ENCODE measurements at places on chromosomes 1 and 21. TPM values are rescaled to one million over a fixed set of nuclear protein-coding genes. Genes with fewer than 3 reads are reported as not detected.

Gene ELAVL4
- total RNA-seq: not detected

Gene CD53
- total RNA-seq: 11.6 TPM

Gene MCOLN3
- 3.0 TPM for total RNA-seq

Gene OR10Z1
- total RNA-seq: not detected

Gene CD1E
- not detected for total RNA-seq

Gene PHLDA3
- total RNA-seq: 20.1 TPM

Gene FCRL6
- total RNA-seq: not detected

Gene SEMA6C
- 2.7 TPM for total RNA-seq

Gene TESK2
- total RNA-seq: 4.8 TPM

DNA sequence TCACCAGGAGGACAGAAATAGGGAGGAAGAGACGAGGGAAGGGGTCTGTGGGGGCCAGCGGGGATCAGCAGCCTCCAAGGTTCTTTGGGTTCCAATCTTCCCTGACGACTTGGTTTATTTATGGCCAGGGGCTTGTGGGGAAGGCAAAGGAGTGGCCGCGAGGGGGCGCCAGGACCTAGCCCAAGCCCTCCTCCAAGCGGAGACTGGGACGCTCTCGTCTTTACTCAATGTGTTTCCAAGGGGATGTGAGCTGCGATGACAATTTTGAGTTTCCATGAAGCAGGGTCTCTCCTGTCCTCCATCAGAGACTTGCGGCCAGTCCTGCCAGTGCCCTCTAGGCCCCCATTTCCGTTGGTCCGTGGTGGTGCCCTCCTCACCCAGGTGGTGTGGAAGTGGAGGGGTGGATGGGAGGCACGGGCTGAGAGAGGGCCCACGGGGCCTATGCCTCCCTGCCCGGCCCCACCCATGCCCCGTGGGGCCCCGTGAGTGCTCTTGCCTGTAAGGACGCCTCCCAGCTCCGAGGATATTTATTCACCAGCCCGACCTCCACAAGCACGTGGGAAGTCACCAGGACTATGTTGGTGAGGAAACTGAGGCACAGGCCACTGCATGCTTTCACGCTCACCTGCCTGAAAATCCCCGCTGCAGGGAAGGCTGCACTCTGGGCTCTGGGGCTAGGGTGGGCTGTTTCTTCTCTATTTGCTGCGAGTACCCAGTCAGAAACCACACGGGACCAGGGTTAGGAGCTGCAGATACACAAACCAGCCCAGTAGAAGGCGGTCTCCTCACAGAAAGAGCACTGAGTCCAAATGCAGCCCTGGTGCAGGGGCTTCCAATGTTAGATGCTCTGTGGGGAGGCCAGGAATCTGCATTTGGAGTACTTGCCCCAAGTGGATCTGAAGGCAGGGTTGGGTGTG is 26.5 kb downstream of the DMRTB1 start:
- peak; percentile 83 for DNase-seq
- no peaks in the 10 kb centered on the region for H3K27me3 ChIP-seq
- H3K4me1 ChIP-seq: no peaks in the 10 kb centered on the region
- no peak overlapping the region for H3K27ac ChIP-seq
- H3K36me3 ChIP-seq: no peaks in the 10 kb centered on the region
- no peak overlapping the region for H3K4me3 ChIP-seq

GRCh38 chr21:37455504-37455911 is 88.9 kb downstream of the DYRK1A start:
- H3K4me1 ChIP-seq: peaks cover 61% of the 10 kb centered on the region
- no peak overlapping the region for H3K27ac ChIP-seq
- no peak overlapping the region for H3K4me3 ChIP-seq
- DNase-seq: no peak
- H3K27me3 ChIP-seq: no peaks in the 10 kb centered on the region

- DNase-seq: no peak
- H3K27me3 ChIP-seq: no peaks in the 10 kb centered on the region
- no peak overlapping the region for H3K4me3 ChIP-seq
- H3K27ac ChIP-seq: no peak overlapping the region
- no peaks in the 10 kb centered on the region for H3K36me3 ChIP-seq
These were observed 30.5 kb downstream of the KCNC4 start for GRCh38 chr1:110240476-110241210.

GRCh38 chr1:11831945-11832725 is 15.4 kb downstream of the NPPA start:
- H3K27me3 ChIP-seq: no peaks in the 10 kb centered on the region
- no peak overlapping the region for H3K27ac ChIP-seq
- H3K4me1 ChIP-seq: no peaks in the 10 kb centered on the region
- no peak for DNase-seq
- H3K4me3 ChIP-seq: no peak overlapping the region
- peaks cover 55% of the 10 kb centered on the region for H3K36me3 ChIP-seq

- H3K36me3 ChIP-seq: no peaks in the 10 kb centered on the region
- H3K4me1 ChIP-seq: no peaks in the 10 kb centered on the region
- H3K27ac ChIP-seq: no peak overlapping the region
- H3K4me3 ChIP-seq: no peak overlapping the region
These were observed 219.3 kb upstream of the GREM2 start for GRCh38 chr1:240831191-240831631.

- H3K4me1 ChIP-seq: peaks cover 10% of the 10 kb centered on the region
- H3K36me3 ChIP-seq: no peaks in the 10 kb centered on the region
- no peaks in the 10 kb centered on the region for H3K27me3 ChIP-seq
- no peak within 1 kb of the TSS for H3K27ac ChIP-seq
These were observed at the start of gene SH2D2A for GRCh38 chr1:156816561-156817328. Gene SH2D2A (minus strand): TSS chr1:156816848. CDS start chr1:156816708, 140 bp downstream.

DNA sequence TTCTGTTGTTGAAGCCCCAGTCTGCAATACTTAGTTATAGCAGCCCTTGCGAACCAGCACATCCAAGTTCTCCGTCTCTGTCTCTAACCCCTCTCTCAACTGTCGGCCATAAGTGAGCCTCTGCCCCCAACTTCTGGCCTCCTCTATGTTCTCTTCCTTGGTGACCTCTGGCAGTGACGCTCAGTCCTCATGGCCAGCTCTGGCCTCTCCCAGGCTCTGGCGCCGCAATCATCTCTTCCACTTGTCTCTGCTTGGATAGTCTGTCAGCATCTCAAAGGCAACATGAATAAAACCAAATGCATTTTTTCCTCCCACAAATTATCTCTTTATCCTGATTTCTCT is 8.4 kb upstream of the HLCS start:
- DNase-seq: no peak
- H3K4me1 ChIP-seq: peaks cover 8% of the 10 kb centered on the region
- no peak overlapping the region for H3K27ac ChIP-seq
- no peak overlapping the region for H3K4me3 ChIP-seq
- H3K27me3 ChIP-seq: no peaks in the 10 kb centered on the region

Measured in thyroid gland (tissue), 4 donors.